Activated T-helper 1 cell treated with Interleukin-2 at 50 U/mL for 16 hours (primary cell): ENCODE measurements at places on chromosomes 2 and 18.

DNA sequence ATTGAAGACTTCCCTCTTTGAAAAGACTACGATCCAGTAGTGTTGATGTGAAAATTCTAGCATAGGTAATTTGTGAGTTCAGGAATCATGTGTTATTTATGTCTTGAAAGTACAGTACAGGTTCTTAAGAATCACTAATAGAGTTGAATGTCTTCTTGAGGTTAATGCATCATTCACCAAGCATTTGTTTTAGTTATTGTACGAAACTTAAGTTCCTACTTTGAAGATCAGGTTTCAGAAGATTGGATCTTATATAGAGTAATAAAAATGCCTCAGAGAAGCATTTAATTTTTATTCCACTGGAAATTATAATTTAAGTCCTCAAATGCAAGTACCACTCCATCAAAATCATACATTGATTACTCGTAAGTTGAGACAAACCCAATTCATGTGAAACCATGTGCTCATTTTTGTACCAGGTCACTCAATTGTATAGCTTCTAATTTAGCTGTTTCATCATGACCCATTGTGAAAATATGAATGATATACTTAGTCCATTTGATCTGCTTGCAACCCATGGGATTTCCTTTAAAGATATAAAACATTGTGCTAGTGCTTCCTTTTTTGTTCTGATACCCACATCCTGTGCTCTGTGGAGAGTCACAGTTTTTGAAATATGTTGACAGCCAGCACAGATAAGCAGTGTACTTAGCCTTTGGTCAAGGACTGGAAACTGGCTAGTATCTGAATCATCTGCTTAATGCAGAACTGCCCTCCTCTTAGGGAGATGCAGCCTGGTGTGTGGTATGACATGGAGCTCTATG, 22.5 kb upstream of the RAB27B start:
- DNase-seq, result no peak

GRCh38 chr2:64350996-64351395, 103.0 kb upstream of the LGALSL start:
- DNase-seq, result no peak

DNA sequence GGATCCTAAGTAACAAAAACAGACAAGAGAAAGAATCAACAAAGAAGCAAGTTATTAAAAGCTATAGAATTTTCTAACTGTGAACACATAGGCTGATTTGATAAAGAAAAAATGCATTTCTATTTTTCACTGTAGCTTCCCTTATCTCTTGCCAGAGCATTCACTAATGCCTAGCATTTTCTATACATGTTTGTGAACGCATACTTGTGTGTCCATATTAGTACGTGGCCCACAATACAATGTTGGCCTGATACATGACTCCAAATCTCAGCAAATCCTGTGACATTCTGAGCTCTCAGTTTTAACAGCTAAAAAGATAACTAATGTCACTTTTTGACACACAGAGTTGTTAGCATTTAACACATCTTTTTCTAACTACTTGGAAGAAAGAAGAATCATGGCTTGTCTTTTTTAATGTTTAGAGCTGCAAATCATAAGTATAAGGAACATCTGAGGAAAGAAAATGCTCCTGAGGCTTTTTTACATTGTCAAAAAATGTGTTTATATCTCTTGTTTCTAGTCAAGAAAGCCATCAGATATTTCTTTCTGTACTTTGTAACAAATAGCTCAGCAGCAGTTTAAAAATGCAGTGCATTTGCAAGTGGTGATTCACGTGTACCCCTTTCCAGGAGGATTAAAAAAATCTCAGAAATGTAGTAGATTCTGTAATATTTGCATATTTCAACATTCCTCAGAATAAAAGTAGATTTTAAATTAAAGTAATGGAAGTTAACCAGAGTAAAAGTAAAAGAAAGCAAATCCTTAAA, 1646.8 kb upstream of the TMEFF2 start:
- DNase-seq, result no peak

GRCh38 chr2:4873876-4874593, 818.1 kb upstream of the SOX11 start:
- DNase-seq, result no peak

DNA sequence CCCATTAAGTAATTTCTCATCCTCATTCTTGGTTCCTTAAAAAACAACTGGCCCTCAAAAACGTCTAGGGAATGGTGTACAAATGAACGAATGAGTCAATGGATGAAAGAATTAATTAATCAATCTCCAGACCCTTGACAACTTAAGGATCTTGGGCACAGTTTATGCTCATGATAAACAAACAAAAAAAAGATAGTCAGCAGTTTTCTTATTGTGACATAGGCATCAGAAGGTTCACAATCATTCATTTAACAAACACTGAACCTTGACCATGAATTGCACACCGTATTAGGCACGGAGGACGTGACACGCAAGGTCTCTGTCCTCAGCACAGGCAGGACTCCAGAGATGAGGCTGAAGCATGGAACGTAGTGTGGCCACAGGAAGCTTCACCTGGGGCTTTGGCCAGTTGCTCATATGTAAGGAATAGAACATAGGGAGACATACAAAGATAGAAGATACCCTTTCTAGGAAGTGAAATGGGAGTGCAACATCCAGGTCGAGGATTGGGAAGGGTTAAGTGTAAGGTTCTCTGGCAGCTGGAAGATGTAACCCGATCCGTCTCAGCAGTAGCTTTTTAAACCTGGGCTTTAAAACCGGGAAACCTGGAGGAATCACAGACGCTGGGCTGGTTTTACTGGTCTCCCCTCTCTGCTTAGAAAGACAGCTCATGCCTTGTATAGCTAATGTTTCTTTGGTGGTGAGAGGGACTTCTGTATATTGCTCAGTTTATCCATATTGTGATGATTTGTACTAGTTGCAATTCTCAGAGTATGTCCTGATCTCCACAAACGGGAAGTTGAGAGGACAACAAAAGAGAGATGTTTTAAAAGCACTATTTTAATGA, 8.9 kb upstream of the LTBP1 start:
- no peak for DNase-seq

DNA sequence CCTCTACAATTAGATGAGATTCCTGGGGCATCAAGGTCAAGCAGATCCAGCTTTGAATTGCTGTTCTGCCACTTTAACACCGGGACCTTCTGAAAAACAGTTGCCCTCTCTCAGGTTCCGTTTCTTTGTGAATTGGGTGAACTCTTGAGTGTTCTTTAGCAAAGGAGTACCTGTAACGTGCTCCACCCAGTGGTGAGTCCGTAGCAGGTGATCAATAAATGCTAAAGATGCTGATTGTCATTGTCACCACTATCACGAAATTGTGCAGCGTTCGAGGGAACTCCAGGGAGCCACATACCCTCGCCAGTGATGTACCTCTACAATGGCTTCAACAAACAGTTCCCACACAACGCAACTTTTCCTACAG, 81.9 kb downstream of the TCF7L1 start:
- no peak for DNase-seq

DNA sequence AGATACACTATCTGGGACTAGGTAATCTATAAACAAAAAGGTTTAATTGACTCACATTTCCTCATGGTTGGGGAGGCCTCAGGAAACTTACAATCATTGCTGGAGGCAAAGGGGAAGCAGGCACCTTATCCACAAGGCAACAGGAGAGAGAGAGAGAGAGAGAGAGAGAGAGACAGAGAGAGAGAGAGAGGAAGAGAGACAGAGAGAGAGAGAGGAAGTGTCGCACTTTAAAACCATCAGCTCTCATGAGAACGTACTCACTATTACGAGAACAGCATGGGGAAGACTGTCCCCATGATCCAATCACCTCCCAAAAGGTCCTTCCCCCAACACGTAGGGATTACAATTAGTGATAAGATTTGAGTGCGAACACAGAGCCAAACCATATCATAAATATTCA, 253.5 kb upstream of the TRIB2 start:
- no peak for DNase-seq

GRCh38 chr2:219836647-219837177, 209.3 kb downstream of the SLC4A3 start:
- DNase-seq, result no peak
